ENCODE measurements at places on chromosomes 16 and 17.
A peak's percentile ranks its signal among the peaks of the same experiment; 100 is the strongest.

GRCh38 chr16:50207652-50208051 is 54.5 kb downstream of the TENT4B start:
- no peak for DNase-seq

GRCh38 chr17:73281928-73282327 is 20.2 kb upstream of the CPSF4L start:
- DNase-seq = no peak

DNA sequence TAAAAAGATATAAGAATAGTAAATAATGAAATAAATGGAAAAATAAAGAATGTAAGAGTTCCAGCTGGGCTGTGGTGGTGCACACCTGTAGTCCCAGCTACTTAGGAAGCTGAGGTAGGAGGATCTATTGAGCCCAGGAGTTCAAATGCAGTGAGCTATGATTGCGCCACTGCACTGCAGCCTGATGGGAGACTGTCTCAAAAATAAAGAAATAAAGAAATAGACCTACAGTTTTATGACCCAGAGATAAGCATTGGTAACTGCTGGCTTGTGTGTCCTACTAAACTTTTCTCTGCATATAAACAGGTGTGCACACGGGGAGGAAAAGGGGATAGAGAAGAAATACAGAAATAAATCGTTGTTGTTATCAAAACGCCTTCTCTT is 7.8 kb upstream of the PDP2 start:
- DNase-seq = no peak

DNA sequence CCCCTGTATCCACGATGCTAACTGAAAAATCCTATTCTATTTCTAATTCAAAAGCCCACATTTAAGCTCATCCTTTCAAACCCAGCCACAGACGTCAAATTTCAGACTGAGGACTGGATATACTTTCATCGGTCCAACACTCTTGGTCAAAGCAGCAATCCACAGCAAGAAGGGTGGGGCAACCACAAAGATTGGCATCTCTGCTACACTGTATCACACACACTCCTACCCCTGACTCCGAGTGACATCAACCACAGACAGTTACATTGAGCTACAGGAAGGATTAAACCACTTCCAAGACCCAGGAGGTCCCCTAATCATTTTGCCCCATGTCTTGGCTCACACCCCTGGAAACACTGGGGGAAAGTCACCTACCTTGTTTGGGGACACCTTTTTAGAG is 61.3 kb downstream of the GRIN2A start:
- DNase-seq = no peak

GRCh38 chr16:66287926-66288325 is 78.6 kb upstream of the CDH5 start:
- no peak for DNase-seq

DNA sequence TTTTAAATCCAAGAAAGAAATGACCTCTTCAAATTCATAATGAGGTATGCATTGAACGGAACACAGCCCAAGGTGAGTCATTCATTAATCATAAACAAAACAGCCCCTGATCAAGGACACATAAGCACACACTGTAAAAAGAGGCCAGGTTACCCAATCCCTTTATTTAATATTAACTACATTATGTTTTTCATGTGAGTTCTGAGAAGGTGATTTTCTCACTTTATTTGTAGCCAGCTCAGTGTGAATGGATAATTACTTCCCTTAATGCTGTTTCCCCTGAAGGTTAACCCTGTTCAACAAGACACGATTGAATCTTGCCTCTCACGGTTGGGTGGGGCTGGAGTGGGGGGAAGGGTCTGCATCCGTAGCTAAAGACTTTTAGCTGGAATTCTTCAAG is 257.3 kb upstream of the SALL1 start:
- DNase-seq = no peak

- DNase-seq = no peak
Measured at GRCh38 chr17:32385121-32385520, 35.2 kb downstream of the ZNF207 start.

DNA sequence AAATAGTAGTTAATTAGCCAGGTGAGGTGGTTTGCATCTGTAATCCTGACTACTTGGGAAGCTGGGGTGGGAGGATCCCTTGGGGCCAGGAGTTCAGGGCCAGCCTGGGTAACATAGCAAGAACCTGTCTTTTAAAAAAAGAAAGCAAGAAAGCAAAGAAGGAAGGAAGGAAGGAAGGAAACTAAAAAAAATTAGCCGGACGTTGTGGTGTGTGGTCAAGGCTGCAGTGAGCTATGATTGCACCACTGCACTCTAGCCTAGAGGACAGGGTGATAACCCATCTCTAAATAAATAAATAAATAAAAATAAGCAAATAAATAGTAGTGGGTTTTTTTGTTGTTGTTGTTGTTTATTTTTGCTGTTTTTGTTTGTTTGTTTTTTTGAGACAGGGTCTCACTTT is 39.3 kb upstream of the MAP2K6 start:
- DNase-seq = no peak

DNA sequence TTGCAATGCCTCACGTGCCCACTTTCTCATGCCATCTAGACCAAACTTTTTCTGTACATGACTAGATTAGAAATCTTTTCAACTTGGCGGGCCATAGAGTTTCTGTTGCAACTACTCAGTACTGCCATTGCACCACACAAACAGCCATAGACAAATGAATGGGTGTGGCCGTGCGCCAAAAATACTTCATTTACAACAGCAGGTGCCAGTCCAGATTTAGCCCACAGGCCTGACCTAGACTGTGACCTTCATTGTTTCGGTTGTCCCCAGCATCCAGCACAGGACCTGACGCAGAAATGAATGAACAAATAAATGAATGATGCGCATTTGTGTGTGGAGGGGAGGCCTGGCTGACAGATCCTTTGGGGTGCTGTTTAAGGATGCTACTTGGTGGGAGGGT is 14.3 kb upstream of the PDK2 start:
- no peak for DNase-seq

- no peak for DNase-seq
Measured at GRCh38 chr17:19686400-19687090, 29.8 kb downstream of the SLC47A2 start.

- no peak for DNase-seq
Measured at GRCh38 chr16:5412731-5413130, 315.1 kb upstream of the EEF2KMT start.

- peak; percentile 20 for DNase-seq
Measured at GRCh38 chr16:85613604-85614337, 649 bp downstream of the GSE1 start.

DNA sequence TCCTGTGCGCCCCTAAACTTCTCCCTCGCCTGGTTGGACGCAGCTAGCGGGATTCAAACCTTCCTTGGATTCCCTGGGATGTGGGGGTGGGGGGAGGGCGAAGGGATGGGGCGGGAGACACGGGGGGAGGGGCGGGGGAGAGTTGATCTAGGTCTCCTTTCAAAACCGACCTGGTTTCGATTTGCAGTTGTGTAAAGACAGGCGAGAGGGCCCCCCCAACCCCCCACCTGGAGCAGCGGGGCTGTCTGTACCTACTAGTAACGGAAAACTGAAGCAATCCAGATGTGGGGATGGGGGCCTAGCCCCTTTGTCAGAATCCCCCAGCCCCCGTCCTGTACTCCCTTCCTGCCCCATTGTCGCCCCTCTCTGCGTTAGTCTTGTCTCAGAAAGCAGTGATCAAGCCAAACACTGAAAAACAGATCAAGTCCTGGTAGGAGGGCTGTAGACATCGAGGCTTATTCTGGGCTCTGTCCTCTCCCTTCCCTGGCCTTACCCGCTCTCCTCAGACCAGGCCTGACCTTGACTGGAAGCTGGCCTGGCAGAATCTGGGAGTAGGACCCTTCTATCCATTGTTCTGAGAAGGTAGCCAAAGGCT is 902 bp downstream of the DLX4 start:
- no peak for DNase-seq

- no peak for DNase-seq
Measured at GRCh38 chr17:79969906-79970305, 65.8 kb downstream of the TBC1D16 start.

DNA sequence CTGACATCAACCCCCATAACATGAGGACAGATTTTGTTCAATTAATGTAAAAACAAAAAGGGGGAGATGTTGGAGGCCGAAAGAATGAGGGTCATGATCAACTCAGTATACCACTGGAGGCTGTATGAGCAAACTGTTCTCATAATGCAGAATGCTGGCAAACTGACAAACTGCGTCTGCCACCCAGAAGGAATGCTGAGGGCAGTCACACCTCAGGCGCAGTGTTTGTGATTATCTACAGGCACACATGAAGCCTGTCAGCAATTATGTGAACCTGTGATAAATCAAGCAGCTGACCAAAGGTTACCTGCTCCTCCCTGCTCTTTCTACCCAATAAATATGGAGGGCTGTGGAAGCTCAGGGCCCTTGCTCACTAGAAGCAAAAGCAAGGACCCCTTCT is 27.3 kb downstream of the CD300LG start:
- no peak for DNase-seq

DNA sequence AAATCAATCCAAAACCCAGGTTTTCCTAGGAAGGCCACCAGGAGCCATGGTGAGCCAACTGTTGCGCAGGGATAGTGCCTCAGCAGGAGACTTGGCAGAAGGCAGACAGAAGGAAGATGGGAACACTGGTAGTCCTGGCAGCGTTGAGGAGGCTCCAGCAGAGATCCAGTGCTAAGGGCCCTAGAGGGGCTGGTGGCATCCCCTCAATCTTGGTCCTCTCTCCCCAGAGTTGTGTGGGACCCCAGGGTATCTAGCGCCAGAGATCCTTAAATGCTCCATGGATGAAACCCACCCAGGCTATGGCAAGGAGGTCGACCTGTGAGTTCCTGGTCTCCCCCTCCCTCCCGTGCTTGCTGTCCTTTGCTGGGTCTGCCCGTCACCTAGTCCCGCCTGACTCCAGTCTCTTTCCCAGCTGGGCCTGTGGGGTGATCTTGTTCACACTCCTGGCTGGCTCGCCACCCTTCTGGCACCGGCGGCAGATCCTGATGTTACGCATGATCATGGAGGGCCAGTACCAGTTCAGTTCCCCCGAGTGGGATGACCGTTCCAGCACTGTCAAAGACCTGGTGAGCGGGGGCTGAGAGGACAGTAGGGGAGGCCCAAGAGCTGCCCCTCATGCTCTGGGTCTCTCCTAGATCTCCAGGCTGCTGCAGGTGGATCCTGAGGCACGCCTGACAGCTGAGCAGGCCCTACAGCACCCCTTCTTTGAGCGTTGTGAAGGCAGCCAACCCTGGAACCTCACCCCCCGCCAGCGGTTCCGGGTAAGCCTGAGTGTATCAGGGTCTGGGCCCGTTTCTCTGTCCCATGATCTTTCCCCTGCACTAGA is 5.7 kb downstream of the CFAP119 start:
- DNase-seq = no peak

DNA sequence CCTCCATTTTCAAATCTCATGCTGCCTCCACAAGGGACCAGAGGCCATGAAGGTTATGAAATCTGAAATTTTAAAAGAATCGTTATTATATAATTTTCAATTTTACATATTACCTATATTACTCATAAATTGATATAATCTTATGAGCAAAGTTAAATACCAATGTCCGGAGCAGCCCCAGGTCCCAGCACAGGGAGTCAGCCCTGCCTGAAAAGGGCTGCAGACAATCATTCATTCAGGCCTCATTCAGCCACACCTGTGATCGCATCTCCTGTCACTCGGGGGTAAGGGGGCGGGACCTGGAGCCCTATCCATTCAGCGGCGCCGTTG is 172.5 kb downstream of the AHSP start:
- DNase-seq = no peak

DNA sequence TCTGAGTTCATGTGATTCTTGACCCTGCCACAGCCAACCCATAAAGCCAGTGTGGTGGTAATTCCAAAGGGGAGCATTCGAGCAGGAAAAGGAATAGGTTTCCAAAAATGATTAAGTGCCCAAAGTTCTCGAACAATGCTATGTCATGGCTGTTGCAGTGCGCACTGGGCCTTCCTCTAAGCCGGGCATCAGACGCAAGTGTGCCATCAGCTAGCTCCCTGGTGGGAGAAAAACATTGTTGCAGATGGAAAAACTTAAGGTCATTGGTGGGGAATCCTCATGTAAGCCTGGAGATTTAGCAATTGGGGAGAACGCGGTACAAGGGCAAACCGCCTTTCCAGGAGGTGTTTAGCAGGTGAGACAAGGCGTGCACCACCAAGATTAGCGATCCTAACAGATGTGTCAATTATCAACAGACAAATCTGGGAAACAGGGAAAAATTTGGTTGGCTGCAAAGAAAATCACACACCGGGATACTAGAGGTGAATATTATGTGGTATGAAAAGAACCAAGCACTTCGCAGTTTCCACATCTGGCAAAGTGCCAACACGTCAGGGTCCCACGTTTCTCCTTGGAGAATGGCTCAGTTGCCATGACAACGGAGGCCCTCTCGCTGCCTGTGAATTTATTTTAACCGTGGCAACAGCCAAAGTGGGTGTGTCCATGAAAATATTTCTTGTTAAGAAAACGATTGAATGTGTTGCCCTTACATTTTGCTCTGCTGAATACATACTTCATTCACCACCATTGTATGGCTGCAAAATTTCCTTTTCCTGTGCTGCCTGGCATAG is 118.5 kb upstream of the CACNG5 start:
- no peak for DNase-seq

- peak; percentile 15 for DNase-seq
Measured at GRCh38 chr16:50635505-50636392, 45.4 kb downstream of the SNX20 start.

GRCh38 chr16:87918866-87919680 is 17.3 kb downstream of the CA5A start:
- DNase-seq = no peak

DNA sequence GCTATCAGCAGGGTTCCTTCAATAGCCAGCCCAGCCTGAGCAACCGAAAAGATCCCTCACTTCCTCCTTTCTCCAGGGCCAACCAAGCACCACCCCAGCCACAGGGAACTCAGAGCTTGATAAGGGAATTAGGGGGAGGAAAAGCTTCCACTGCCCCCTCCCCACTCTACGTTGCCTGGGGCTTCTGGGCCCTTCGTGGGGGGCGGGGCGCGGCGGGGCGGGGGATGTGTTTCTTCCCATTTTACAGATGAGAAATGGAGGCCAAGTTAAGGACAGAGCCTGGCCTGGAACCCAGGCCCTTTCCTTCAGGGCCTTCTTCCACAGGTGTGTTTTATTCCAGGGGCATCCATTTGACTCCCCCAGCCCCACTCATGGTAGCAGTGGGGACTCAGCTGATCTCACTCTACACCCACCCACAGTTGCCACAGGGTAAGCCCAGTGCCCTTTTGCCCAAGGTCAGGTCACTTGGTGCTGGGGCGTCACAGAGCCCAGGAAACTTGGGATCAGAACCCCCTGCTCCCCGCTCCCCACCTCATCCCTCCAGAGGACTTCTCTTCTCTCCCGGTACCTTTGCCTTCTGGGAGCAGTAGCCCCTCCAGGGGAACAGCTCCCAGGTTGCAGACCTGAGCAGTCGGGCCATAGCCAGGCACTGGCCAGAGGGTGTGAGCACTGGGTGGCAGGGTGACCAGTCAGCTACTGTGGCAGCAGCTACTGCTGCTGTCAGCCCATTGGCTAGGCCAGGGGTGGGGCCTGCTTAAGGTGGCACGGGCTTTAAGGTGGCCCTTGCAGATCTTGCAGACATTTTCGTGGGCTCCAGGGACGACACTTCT is at the start of gene LDHD:
LDHD (minus strand) TSS at position 700 of the 830 bp plus-strand sequence; CDS start at position 640, 60 bp downstream.
- no peak for DNase-seq

- no peak for DNase-seq
Measured at GRCh38 chr16:49527611-49528010, 154.0 kb downstream of the C16orf78 start.

- no peak for DNase-seq
Measured at GRCh38 chr17:48483471-48484131, 47.2 kb downstream of the HOXB1 start.

GRCh38 chr16:13029786-13030185 is 128.4 kb downstream of the SHISA9 start:
- no peak for DNase-seq
